ENCODE measurements at places on chromosomes 11 and 22.

GRCh38 chr22:37641561-37641949, 2.1 kb downstream of the SH3BP1 start:
- H3K4me3 ChIP-seq = no peak overlapping the region
- H3K36me3 ChIP-seq = no peaks in the 10 kb centered on the region
- no peaks in the 10 kb centered on the region for H3K4me1 ChIP-seq

GRCh38 chr11:129425214-129425613, 49.6 kb downstream of the BARX2 start:
- H3K36me3 ChIP-seq = no peaks in the 10 kb centered on the region
- H3K27ac ChIP-seq = no peak overlapping the region
- H3K27me3 ChIP-seq = no peaks in the 10 kb centered on the region
- no peaks in the 10 kb centered on the region for H3K4me1 ChIP-seq
- H3K4me3 ChIP-seq = no peak overlapping the region

DNA sequence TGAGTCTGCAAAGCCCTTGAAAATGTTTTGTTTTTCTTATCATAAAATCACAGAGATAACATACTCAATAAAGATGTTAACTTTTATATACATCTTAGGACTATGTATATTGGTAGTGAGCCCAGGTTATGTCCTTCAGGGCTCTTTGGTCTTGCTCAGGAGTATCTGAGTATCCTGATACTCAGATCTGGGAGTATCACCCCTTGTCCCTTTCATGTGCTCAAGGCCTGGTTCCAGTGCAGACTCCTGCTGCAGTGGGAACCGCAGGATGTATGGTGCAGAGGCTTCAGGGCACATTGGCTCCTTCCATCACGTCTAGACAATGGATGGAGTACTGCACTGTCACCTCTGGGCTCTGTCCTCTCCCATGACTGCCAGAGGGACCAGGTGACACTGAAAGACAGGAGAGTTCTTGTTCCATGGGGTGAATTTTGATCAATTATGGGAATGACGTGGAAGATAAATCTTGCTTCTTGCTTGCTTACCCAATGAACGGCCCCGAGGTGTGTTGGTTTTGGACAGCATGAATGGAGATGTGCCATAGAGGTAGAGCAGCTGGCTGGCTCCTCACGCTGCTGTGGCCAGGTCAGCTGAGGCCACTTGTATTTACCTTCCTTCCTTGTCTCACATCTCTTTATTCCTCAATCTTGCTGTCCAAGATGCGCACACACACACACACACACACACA, 215.5 kb downstream of the ARHGAP42 start:
- no peak for DNase-seq
- H3K27ac ChIP-seq = no peak overlapping the region
- no peaks in the 10 kb centered on the region for H3K36me3 ChIP-seq
- H3K4me1 ChIP-seq = no peaks in the 10 kb centered on the region
- H3K4me3 ChIP-seq = no peak overlapping the region

GRCh38 chr11:119709638-119710346, 19.2 kb downstream of the NECTIN1 start:
- H3K4me3 ChIP-seq = no peak overlapping the region
- DNase-seq = no peak
- no peaks in the 10 kb centered on the region for H3K27me3 ChIP-seq
- no peaks in the 10 kb centered on the region for H3K4me1 ChIP-seq
- H3K36me3 ChIP-seq = no peaks in the 10 kb centered on the region

DNA sequence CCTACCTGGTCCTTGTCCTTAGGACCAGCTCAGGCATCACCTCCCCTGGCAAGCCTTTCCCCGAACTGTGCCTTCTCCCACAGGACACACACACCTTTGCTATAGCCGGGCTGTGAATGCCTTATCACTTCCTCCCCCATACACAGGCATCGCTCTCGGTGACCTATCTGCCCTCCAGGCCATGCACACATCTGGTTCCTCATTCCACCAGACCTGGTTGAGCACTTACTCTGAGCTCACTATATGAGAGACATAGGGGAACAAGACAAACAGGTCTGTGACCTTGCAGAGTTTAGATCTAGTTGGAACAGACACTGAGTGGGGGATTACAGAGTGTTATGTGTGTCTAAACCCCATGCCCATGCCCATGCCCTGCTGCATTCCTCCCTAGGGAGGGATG, 3.1 kb upstream of the BCR start:
- no peak overlapping the region for H3K4me3 ChIP-seq
- no peak for DNase-seq
- no peaks in the 10 kb centered on the region for H3K36me3 ChIP-seq
- H3K4me1 ChIP-seq = peaks cover 30% of the 10 kb centered on the region
- no peaks in the 10 kb centered on the region for H3K27me3 ChIP-seq
- no peak overlapping the region for H3K27ac ChIP-seq

Measured in right atrium auricular region (tissue), 2 donors.